ENCODE measurements at places on chromosomes 5 and 9. TPM values are rescaled to one million over a fixed set of nuclear protein-coding genes. Genes with fewer than 3 reads are reported as not detected.

The PCDHGA10 gene
- total RNA-seq = 11.7 TPM

- DNase-seq = no peak
- H3K4me3 ChIP-seq = no peak overlapping the region
- no peaks in the 10 kb centered on the region for H3K4me1 ChIP-seq
- H3K36me3 ChIP-seq = no peaks in the 10 kb centered on the region
Measured at GRCh38 chr9:117835798-117836197, 131.6 kb downstream of the TLR4 start.

The C1QTNF2 gene
- 6.4 TPM for total RNA-seq

GRCh38 chr5:175687231-175687701 is 29.4 kb downstream of the HRH2 start:
- H3K27me3 ChIP-seq = no peaks in the 10 kb centered on the region
- peak; percentile 81 for DNase-seq
- H3K4me3 ChIP-seq = no peak overlapping the region
- peaks cover 7% of the 10 kb centered on the region for H3K4me1 ChIP-seq
- no peaks in the 10 kb centered on the region for H3K36me3 ChIP-seq

DNA sequence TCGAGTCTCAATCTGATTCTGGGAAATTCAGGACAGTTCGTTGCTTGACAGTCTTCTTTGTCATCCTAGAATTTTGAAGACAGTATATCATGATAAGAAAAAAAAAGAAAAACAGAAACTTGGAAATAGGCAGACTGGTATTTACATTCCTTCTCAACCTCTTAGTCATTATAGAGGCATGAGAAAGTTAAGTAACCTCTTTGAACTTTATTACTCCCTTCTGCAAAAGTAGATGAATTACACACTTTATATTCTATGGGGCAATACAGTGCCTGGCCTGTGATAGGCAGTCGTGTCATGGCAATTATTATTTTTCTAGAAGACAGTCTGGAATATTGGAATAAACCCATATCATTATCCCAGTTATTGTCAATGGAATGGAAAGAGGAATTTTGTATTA is 828.9 kb downstream of the TLR4 start:
- no peak overlapping the region for H3K27ac ChIP-seq
- H3K36me3 ChIP-seq = no peaks in the 10 kb centered on the region
- no peaks in the 10 kb centered on the region for H3K4me1 ChIP-seq
- H3K4me3 ChIP-seq = no peak overlapping the region
- H3K27me3 ChIP-seq = no peaks in the 10 kb centered on the region
- DNase-seq = no peak

- H3K27me3 ChIP-seq = no peaks in the 10 kb centered on the region
- no peak overlapping the region for H3K4me3 ChIP-seq
- no peaks in the 10 kb centered on the region for H3K4me1 ChIP-seq
- no peaks in the 10 kb centered on the region for H3K36me3 ChIP-seq
- no peak for DNase-seq
Measured at GRCh38 chr5:11547140-11547539, 357.1 kb downstream of the CTNND2 start.

DNA sequence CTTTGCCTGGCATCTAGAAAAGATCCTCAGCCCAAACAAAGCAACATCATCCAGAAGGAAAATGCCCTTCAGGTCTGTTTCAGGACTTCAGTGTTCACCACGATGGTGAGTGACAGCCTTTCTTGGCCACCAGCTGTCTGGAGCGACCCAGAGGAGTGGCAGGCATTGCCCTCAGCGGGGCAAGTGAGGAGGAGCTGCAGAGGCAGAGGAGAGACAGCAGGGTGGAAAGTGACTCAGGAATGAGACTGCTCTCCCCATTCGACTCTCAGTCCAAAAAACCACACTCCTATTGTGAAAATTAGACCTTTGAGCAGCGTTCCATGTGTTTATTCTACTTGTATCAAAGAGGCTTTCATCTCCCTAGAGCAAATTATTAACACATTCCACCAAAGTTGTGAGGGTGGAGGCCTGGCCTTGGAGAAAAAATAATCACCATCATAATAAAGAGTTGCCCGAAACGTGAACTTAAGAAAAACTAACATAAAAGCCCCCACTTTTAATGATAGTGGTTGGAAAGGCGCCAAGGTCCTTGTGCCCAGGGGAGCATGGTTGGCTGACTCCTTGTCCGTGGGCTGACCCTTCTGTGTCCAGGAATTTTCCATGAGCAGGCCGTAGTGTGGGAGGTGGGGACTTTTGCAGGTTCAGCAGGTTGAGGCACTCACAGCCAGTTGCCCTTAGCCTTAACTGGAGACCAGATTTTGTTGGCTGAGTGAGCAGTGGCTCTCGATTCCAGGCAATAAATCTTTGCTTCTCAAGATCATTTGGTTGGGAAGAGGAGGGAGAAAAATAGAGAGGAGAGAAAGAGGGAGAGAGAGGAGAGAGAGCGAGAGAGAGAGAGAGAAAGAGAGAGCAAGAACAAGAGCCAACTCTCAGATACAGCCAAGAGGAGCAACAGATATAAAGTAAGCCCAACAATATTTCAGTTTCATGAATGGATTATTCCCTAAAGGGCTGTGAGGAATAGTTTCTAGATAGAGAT is 125.9 kb upstream of the ANKRD55 start:
- H3K4me3 ChIP-seq = no peak overlapping the region
- H3K27ac ChIP-seq = peak overlapping the region; percentile 13
- no peaks in the 10 kb centered on the region for H3K36me3 ChIP-seq
- H3K4me1 ChIP-seq = peaks cover 35% of the 10 kb centered on the region

GRCh38 chr5:125526966-125527365 is 780.5 kb upstream of the ZNF608 start:
- H3K4me1 ChIP-seq = no peaks in the 10 kb centered on the region
- H3K27me3 ChIP-seq = no peaks in the 10 kb centered on the region
- no peaks in the 10 kb centered on the region for H3K36me3 ChIP-seq

The CDKN2B gene
- 28.7 TPM for total RNA-seq

GRCh38 chr5:17400724-17401469 is 97.1 kb upstream of the TAF11L2 start:
- no peak overlapping the region for H3K4me3 ChIP-seq
- H3K27me3 ChIP-seq = no peaks in the 10 kb centered on the region
- DNase-seq = no peak
- H3K36me3 ChIP-seq = no peaks in the 10 kb centered on the region

GRCh38 chr9:127537792-127538191 is 74.3 kb upstream of the STXBP1 start:
- no peak for DNase-seq
- no peaks in the 10 kb centered on the region for H3K36me3 ChIP-seq
- H3K27me3 ChIP-seq = no peaks in the 10 kb centered on the region
- peak overlapping the region; percentile 18 for H3K27ac ChIP-seq
- H3K4me3 ChIP-seq = no peak overlapping the region

- H3K4me3 ChIP-seq = no peak overlapping the region
- H3K27me3 ChIP-seq = no peaks in the 10 kb centered on the region
- no peak overlapping the region for H3K27ac ChIP-seq
- H3K4me1 ChIP-seq = no peaks in the 10 kb centered on the region
- H3K36me3 ChIP-seq = no peaks in the 10 kb centered on the region
Measured at GRCh38 chr5:125291447-125291846, 545.0 kb upstream of the ZNF608 start.

- no peaks in the 10 kb centered on the region for H3K36me3 ChIP-seq
- no peaks in the 10 kb centered on the region for H3K27me3 ChIP-seq
- DNase-seq = no peak
- H3K27ac ChIP-seq = no peak overlapping the region
Measured at GRCh38 chr9:136274786-136275654, 28.9 kb downstream of the CCDC187 start.

DNA sequence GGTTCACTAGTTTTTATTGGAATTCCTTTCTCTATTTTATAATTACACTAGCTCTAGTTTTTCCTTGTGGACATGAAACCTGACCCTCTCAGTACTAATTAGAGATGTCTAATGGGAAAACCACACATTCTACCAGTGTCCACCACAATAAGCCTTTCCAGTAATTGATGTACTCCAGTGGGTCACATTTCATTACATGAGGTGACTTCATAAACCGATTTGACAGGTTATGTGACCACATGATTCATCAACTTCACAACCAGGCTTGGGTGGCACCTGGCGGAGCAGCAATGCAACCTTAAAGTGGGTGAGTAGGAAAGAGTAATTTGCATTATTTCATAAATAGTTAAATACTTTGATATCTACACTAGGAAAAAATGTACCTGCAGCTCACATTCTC is 284.2 kb upstream of the ADAMTS16 start:
- no peak overlapping the region for H3K27ac ChIP-seq
- no peak overlapping the region for H3K4me3 ChIP-seq
- no peaks in the 10 kb centered on the region for H3K4me1 ChIP-seq

GRCh38 chr5:55160493-55161209 is 680 bp downstream of the GPX8 start:
- peak; percentile 78 for DNase-seq
- peak overlapping the region; percentile 60 for H3K27ac ChIP-seq
- no peaks in the 10 kb centered on the region for H3K36me3 ChIP-seq
- peak overlapping the region; percentile 33 for H3K4me3 ChIP-seq
- H3K4me1 ChIP-seq = no peaks in the 10 kb centered on the region

GRCh38 chr5:168086746-168087145 is 204.7 kb upstream of the WWC1 start:
- H3K27ac ChIP-seq = no peak overlapping the region
- H3K27me3 ChIP-seq = no peaks in the 10 kb centered on the region
- no peak for DNase-seq
- no peaks in the 10 kb centered on the region for H3K4me1 ChIP-seq
- H3K4me3 ChIP-seq = no peak overlapping the region

The SARDH gene
- 5.1 TPM for total RNA-seq

DNA sequence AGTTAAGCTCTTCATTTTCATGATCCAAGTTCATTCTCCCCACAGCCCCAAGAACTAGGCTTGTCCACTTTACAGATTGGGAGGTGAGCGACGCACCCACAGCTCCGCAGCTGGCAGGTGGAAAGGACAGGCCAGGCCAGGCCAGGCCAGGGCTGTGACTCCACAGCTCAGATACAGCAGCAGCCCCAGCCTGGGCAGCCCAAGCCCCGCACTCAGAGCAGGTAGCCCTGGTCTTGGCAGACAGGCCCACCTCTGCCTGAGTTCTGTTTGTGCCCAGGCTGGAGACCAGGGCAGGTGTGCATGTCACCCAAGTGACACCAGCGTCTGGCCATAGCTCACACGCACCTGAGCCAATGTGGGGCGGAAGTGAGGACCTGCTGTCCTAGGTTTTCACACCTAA is 124.7 kb downstream of the WNK2 start:
- no peak overlapping the region for H3K27ac ChIP-seq
- no peak for DNase-seq
- H3K36me3 ChIP-seq = no peaks in the 10 kb centered on the region
- no peaks in the 10 kb centered on the region for H3K27me3 ChIP-seq
- H3K4me3 ChIP-seq = no peak overlapping the region
- H3K4me1 ChIP-seq = peaks cover 25% of the 10 kb centered on the region

DNA sequence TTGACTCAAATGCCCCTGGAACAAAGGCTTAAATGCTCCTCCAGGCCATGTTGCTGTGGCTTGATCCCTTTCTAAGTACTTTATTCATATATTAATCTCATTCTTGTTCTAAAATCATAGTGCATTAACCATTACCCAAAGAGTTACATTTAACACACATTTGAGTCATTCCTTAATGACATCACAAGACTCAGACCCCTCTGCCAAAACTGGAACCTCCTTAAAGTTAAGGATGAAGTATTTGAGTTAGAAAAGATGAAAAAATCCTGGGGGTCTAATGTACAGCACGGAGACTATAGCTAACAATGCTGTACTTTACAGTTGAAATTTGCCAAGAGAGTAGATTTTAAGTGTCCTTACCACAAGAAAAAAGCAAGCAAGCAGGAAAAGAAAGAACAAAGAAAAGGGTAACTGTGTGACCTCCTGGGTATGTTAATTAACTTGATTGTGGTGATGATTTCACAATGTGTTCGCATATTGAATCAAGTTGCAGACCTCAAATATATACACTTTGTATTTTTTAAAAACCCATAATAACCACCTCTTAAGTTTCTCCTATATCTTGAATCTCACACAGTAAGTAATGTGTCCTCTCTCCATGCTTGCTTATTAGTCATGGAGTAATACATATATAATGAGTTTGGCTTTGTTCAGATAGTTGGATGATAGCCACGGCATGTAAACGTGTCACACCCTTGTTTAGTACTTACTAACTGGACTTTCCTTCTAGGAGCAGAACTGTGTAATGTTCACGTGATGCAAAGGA is 376.9 kb downstream of the SEMA5A start:
- no peaks in the 10 kb centered on the region for H3K36me3 ChIP-seq
- no peaks in the 10 kb centered on the region for H3K27me3 ChIP-seq
- no peak overlapping the region for H3K27ac ChIP-seq
- H3K4me1 ChIP-seq = no peaks in the 10 kb centered on the region
- no peak for DNase-seq
- H3K4me3 ChIP-seq = no peak overlapping the region

GRCh38 chr5:141672841-141673813 is 8.9 kb downstream of the ARAP3 start:
- peaks cover 8% of the 10 kb centered on the region for H3K4me1 ChIP-seq
- no peak for DNase-seq

DNA sequence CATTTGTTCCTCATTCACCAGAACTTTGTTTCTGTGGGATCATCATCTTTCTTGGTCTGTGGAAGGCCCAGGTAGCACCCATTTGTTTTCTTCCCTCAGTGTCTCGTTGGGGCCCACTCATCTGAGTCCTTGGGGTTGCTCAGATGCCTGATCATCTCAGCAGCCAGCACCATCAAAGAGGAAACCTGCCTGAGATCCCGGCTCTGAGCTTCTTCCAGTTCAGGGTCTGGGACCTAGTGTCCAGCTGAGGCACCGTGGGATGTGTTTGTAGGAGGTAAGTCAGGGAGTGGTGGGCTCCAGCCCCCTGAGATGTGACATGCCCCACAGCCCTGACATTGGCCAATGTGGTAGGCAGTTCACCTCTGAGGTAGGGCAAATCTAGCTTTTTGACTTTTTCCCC is 9.4 kb upstream of the CD180 start:
- H3K27me3 ChIP-seq = no peaks in the 10 kb centered on the region
- no peak overlapping the region for H3K4me3 ChIP-seq
- no peak overlapping the region for H3K27ac ChIP-seq
- no peak for DNase-seq
- no peaks in the 10 kb centered on the region for H3K36me3 ChIP-seq

- DNase-seq = no peak
- H3K27ac ChIP-seq = no peak overlapping the region
- no peaks in the 10 kb centered on the region for H3K27me3 ChIP-seq
- no peak overlapping the region for H3K4me3 ChIP-seq
- no peaks in the 10 kb centered on the region for H3K4me1 ChIP-seq
- no peaks in the 10 kb centered on the region for H3K36me3 ChIP-seq
Measured at GRCh38 chr5:69184621-69185020, 4.8 kb upstream of the CENPH start.

DNA sequence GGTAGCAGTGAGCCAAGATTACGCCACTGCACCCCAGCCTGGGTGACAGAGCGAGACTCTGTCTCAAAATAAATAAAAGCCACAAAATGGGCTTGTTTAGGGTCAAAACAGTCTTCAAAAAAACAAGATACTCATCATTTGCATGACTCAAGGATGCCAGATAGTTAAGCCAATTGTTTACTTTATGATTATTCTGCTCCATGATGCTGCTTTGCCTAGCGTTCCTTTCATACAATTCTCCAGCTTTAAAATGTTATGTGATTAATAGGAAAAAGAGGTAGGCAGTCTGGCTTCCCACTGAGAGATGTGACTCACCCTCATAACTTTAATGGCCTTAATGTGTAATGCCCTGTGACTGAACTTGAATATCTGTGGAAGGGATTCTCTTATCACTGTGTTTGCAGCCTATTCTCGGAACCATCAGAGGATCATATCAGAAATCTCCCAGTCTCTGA is 364.6 kb upstream of the TRPC7 start:
- no peak for DNase-seq
- H3K36me3 ChIP-seq = no peaks in the 10 kb centered on the region
- no peak overlapping the region for H3K4me3 ChIP-seq
- H3K4me1 ChIP-seq = no peaks in the 10 kb centered on the region

GRCh38 chr5:174281855-174282254 is 236.3 kb downstream of the NSG2 start:
- no peaks in the 10 kb centered on the region for H3K36me3 ChIP-seq
- H3K4me3 ChIP-seq = no peak overlapping the region
- no peaks in the 10 kb centered on the region for H3K27me3 ChIP-seq
- DNase-seq = no peak

All from testis (tissue), 5 donors.